ENCODE measurements at places on chromosomes 12 and 14.

- no peak for DNase-seq
These were observed 4.2 kb upstream of the CDC42BPB start for GRCh38 chr14:103061482-103061976.

DNA sequence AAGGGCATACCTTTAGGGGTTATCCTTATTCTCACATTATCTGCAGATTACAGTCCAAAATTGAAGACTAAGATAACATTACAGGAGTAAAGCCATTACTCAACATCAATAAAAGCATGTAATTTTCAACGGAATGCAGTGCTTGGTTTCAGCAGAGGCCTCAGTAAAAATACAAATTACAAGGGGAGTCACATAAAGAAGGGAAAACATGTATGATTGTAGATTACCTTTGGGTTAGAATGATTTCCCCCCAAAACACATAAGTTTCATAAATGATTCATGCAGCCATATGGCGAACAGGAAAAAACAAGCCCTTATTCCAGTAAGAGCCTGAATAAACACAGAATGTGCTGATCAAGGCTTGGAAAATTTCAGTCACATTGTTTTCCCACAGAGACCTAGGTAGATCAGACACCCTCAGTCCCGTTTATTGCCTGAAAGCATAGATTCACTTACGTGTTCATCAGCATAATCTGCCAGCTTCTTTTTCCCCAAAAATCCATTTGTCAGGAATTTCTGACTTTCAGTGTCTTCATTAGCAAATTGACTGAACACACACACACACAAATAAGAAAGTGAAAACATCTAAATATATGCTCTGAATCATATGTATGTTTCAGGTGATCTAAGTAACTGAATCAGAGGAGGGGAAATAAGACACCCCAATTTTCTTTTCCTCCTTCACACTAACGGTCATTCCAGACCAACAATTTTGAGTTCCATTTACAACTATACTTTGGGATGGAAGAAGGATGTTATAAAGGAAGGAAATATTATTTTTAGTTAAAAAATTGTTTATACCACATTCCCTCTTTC, 37.5 kb downstream of the SLC38A4 start:
- no peak for DNase-seq

- peak; percentile 3 for DNase-seq
These were observed 31.9 kb downstream of the CCDC91 start for GRCh38 chr12:28222081-28222700.

GRCh38 chr14:104424406-104425072, 155.0 kb upstream of the C14orf180 start:
- DNase-seq: no peak

DNA sequence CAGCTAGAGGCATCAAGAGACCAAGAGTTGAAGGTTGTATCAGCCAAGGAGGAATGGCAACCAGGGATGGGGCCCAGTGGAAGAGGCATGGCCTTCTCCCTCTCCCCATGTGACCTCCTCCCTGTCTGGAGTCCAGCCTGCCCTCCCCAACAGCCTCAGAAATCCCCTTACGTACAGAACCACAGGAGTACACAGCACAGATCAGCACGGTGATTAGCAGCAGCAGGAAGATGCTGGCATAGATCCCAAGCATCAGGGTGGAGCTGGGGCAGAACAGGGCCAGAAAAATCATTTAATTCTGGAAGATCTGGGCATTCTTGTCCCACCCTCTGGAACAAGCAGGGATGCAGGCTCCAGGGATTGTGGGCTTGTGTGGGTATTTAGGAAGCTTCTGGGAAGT, 14.4 kb downstream of the ADCY6 start:
- DNase-seq: no peak

GRCh38 chr12:61808856-61809255, 451.3 kb upstream of the USP15 start:
- DNase-seq: no peak

GRCh38 chr12:96456265-96456974, 33.0 kb upstream of the CFAP54 start:
- no peak for DNase-seq

- peak; percentile 21 for DNase-seq
These were observed 114.8 kb downstream of the PLXNC1 start for GRCh38 chr12:94263011-94263811.

GRCh38 chr12:69274861-69275260, 35.5 kb downstream of the CPSF6 start:
- no peak for DNase-seq

- DNase-seq: no peak
These were observed 226.1 kb upstream of the DIO3 start for GRCh38 chr14:101335061-101335661.

GRCh38 chr12:6632026-6632983, 3.5 kb downstream of the LPAR5 start:
- peak; percentile 17 for DNase-seq

GRCh38 chr14:58061581-58061980, 90.4 kb downstream of the ARMH4 start:
- DNase-seq: no peak

GRCh38 chr12:64650762-64651161, 40.5 kb downstream of the RASSF3 start:
- no peak for DNase-seq

DNA sequence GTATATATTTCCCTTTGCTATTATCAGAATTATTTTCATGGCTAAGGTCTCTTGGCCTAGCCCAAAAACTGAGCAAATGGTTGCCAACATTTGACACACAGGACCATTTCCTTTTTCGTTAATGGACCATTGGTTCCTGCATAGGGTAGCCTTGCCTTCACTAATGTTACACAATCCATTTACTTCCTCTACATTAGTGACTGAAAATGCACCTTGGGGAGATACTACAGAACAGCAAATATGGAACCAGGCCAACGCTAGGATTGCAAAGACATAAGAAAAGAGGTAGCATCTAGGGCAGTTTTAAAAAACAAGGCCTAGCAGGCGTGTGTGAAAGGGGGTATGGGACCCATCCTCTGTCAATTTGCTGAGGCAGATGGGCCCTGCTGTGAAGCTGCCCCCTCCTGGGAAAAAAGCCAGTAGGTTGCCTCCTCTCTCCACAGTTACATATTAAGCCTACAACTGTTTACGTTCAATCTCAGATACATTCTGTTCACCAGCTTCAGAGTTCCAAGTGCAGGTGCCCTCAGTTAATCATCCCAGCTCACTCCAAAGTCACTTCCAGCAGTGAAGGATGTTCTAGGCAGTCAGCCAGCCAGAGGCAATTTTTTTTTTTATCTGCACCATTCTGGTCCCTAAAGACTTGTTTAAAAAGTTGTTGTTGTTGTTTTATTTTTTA, 15.0 kb downstream of the AQP6 start:
- no peak for DNase-seq

DNA sequence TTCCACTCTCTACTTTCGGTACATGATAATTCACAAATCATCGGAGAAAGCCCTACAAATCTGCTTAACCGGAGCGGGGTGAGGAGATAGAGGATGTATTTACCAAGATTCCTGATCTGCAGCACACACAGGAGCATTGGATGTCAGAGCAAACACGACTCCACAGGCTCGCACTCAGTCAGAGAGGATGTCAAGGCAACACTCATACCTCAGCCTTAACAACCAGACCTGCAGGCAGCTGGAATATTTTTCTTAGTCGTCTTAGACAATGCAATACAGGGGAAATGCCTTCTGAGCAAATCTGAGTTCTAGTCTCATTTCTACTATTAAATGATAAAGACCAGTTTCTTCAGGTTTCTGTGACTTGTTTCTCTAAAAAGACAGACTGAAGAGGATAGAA, 159.3 kb upstream of the CPNE8 start:
- DNase-seq: no peak

DNA sequence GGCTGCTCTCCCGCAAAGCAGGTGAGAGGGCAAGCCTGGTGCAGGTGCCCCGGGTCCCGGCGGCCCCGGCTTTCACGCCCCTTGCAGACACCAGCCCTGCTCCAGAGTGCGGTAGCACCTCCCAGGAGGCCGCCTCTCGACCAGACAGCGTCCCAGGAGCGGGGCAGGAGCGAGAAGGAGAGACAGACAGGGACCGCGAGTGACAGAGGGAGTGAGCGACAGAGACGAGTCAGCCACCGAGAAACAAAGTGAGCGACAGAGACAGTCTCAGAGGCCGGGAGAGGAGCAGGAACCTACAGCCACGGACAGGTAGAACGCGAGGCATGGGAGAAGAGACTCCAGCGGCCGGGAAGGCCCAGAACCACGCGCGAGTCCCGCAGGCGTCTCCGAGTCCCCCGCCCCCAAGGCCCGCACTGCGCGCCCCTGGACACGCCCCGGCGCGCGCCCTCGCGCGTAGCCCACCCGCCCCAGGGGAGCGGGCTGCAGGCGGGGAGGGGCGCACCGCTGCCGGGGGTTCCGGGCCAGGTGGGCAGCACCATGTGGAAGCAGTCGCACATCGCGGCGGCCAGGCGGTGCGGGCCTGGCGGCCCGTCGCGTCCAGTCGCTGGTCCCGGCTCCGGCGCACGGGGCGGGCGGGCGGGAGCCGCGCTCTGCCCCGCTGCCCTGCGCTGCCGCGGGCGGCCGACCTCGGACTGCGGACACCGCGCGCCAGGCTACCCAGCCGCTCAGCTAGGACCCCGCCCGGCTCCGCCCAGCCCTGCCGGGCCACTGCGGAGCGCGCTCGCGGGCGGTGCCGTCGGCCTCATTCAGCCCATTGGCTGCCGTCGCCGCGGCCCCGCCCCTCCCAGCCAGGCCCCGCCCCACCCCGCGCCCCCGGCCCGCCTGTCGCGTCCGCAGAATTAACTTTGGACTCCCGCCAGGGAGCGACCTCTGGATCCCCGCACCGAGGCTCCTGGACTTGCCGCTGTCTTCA, at the start of gene AHNAK2:
Gene AHNAK2, minus strand, starts transcription at position 694 of the 973 bp plus-strand sequence. Its CDS starts 137 bp downstream, at position 557.
- DNase-seq: peak; percentile 19

- DNase-seq: no peak
These were observed 63.6 kb downstream of the CHGA start for GRCh38 chr14:92986254-92987147.

DNA sequence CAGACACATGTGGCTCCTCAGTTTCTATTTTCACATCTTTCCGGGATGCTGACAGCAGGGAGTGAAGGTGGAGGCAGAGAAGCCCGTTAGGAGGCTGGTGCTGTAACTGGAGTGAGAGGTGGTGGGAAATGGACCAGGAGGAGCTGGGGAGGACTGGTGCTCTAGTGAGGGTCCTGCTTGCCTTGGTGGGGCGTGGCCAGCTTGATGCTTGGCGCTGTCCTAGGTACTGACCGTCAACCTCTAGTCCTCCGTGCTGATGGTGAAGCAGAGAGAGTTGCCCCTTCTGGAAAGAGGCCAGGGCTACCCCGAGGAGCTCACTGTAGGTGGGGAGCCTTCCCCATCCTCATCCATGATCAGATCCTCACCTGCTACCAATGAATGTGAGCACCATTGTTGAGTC, 1.4 kb downstream of the TRMT61A start:
- DNase-seq: peak; percentile 13

DNA sequence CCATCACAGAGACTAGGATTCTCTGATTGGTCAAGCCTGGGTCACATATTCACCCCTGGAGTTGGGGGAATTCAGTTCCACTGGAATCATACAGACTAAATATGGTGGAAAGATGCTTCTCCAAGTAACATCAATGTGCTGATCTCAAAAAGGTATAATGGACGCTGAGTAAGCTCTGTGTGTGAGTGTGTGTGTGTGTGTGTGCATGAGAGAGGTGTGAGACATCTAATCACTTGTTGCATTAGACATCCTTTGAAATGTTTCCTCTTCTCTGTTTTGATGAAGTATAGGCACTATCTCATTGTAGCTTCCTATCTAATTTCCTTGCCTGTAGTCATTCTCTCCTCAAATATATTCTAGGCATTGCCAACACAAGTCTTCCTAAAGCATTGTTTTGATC, 5.0 kb upstream of the RAB3IP start:
- no peak for DNase-seq

DNA sequence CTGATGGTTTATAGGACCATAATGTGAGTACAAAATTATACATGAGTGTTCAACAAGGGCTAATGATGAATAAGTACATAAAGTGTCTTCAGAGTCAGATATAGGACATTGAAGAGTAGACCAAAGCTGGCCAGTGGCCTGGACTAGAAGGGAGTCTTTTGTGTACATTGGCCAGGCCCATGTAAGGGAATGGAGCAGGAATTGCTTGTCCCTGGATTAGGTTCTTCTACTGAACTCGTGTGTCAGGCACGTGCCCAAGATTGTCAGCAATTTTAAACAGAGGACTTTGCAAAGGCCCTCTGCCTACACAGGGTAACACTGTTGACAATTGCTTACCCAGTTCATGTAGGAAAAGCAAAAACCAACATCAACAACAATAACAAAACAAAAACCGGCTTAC, 196.0 kb upstream of the SEL1L start:
- DNase-seq: no peak

GRCh38 chr12:108965886-108966285, 55.0 kb downstream of the SVOP start:
- DNase-seq: no peak

DNA sequence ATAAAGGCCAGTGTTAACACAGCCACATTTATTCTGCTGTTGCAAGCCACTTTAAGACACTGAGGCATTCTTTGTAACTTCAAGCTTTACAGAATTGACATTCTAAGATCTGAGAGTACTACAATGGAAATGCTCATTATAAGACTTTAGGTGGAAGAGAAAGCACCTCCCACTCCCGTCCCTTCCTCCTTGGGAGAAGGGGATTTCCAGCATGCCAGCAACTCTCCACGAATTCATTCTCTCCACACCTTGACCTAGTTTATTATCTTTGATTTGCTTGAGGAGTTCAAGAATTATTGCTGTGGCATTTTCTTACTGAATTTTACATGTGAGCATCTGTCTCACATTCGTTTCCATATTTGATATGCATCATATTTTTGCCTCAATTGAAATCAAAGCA, 644.4 kb upstream of the MIS18BP1 start:
- no peak for DNase-seq

DNA sequence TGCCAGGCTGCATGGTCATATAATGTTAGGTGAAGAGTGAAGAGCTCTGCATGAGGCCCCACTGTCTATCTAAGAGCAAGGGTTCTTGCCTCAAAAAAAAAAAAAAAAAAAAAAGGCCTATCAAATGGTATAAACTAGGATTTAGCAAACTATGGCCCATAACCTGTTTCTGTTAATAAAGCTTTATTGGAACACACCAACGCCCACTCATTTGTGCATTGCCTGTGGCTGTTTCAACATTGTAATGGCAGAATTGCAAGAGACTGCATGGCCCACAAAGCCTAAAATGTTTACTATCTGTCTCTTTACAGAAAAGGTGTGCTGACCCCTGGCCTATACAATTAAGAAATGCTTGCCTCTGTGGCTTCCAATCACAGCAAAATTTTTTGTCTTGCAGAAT, 12.8 kb downstream of the PLEKHG7 start:
- DNase-seq: no peak

DNA sequence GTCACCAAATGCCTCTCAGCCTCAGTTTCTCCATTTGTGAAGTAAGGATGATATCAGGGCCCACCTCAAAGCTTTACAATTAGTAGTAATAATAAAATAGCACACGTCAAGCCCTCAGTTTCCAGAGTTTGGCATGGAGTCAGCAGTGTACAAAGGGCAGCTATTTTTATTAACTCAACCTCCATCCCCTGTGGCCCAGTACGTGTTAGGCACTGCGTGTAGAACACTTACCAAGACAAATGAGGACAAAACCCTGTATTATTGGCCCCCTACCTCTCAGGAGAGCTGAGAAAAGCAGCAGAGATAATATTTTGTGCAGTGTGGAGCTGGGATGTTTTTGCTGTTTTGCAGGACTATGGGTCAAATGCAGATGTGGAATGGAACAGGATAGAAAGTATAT, 280.8 kb downstream of the C12orf75 start:
- no peak for DNase-seq

Measured in effector CD8-positive, alpha-beta T cell (primary cell).